ENCODE measurements at places on chromosomes 2 and 18. TPM values are rescaled to one million over a fixed set of nuclear protein-coding genes. Genes with fewer than 3 reads are reported as not detected.
A peak's percentile ranks its signal among the peaks of the same experiment; 100 is the strongest.

Gene LIPG
- 0.93 TPM for total RNA-seq

Gene PROC
- not detected for total RNA-seq

Gene DYSF
- total RNA-seq: 52.1 TPM

GRCh38 chr2:16525265-16525887 lies 140.3 kb downstream of the CYRIA start:
- H3K27ac ChIP-seq: no peak overlapping the region
- no peak for DNase-seq
- no peak overlapping the region for H3K4me3 ChIP-seq
- no peaks in the 10 kb centered on the region for H3K4me1 ChIP-seq

DNA sequence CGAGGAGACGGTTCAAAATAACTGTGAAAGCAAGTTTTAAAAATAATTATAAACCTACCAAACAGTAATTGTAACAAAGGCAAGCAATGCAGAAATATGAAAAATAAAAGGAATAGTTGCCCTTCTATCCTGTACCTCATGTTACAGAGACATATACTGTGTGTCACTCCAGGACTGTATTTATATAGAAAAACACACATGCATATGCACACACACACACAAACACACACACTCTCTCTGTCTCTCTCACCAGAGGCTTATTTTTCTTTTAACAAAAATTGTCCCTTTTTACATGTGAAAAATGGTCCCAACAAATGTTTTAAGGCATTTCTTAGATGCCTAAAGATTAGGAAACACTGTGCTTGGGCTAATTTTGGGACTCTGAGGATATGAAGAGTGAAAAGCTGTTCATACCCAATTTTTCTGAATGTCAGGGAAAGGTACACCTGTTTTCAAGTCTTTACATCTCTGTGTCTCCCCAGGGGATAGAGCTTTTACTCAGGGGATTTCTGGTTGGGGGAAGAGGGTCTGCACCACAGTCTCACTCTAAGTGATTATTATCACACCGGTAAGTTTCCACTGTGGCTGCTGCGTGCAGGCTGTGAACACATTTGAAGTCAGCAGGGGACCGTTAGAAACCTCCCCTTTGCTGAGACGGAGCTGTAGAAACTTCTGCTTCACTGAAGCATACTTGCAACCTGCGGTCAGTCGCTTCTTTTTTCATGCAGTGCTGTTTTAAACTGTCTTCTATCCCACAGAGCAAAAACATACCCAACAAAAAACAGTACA lies 51.4 kb upstream of the SPAG16 start:
- DNase-seq: no peak
- H3K4me1 ChIP-seq: no peaks in the 10 kb centered on the region
- no peak overlapping the region for H3K27ac ChIP-seq
- no peak overlapping the region for H3K4me3 ChIP-seq

GRCh38 chr18:50694147-50694546 lies 125.7 kb downstream of the MRO start:
- DNase-seq: no peak
- no peak overlapping the region for H3K27ac ChIP-seq
- no peaks in the 10 kb centered on the region for H3K4me1 ChIP-seq
- H3K36me3 ChIP-seq: no peaks in the 10 kb centered on the region

GRCh38 chr18:63907664-63908063 lies at the start of gene SERPINB10:
Gene SERPINB10, plus strand, starts transcription at chr18:63907958. Its CDS starts 7,553 bp downstream, at chr18:63915511.
- H3K27me3 ChIP-seq: no peaks in the 10 kb centered on the region
- no peaks in the 10 kb centered on the region for H3K4me1 ChIP-seq
- no peak within 1 kb of the TSS for H3K4me3 ChIP-seq
- no peaks in the 10 kb centered on the region for H3K36me3 ChIP-seq
- no peak within 1 kb of the TSS for H3K27ac ChIP-seq
- no peak for DNase-seq

DNA sequence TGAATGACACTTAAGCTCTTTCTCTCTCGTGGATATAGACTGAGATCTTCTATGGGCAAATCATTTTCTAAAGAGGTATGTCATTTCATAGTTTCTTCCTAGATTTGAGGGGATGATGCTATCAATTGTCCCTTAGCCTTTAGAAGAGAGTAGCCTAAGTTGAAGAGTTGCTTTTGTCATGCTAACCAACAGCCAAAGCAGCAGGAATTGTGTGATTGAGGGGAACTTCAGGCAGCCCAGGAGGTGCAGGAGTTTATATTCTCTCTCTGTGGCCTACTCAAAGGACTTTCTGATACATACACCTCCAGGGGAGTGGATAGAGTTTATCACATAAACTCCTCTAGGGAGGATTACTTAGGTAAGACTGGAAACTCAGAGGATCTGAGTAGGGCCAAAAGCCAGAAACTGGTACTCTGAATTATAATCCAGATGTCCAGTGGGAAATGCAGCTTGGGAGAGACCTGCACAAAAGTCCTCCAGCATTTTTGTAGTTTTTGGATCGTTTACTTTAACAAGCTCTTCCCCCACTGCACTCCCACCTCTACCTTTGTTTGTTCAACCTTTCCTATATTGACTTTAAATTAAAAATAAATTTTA lies 150.7 kb upstream of the CCDC68 start:
- no peaks in the 10 kb centered on the region for H3K36me3 ChIP-seq
- H3K4me3 ChIP-seq: no peak overlapping the region
- H3K4me1 ChIP-seq: no peaks in the 10 kb centered on the region
- DNase-seq: no peak
- H3K27ac ChIP-seq: peak overlapping the region; percentile 68
- H3K27me3 ChIP-seq: no peaks in the 10 kb centered on the region

GRCh38 chr2:44388877-44389276 lies 27.1 kb downstream of the CAMKMT start:
- H3K27ac ChIP-seq: no peak overlapping the region
- DNase-seq: no peak
- no peak overlapping the region for H3K4me3 ChIP-seq
- no peaks in the 10 kb centered on the region for H3K4me1 ChIP-seq
- no peaks in the 10 kb centered on the region for H3K36me3 ChIP-seq

DNA sequence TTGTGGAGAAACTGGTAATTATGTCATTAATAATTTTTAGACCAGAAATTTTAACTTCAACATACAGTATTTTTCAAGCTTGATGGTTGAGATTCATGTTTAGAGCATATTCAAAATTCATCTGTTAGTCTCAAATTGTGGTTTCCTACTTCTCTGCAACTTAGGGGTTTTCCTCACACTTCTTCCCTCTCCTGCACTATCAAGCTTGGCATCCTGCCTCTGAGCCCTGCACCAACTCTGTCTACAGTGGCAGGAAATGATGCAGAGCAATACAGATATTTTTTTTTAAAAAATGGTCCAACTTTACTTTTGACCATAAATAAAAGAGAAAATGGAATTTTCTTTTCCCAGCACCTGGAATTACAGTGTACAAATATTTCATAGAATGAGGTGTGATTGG lies 247.3 kb downstream of the NUP35 start:
- no peaks in the 10 kb centered on the region for H3K4me1 ChIP-seq
- no peak for DNase-seq
- no peaks in the 10 kb centered on the region for H3K36me3 ChIP-seq
- H3K27ac ChIP-seq: no peak overlapping the region
- no peak overlapping the region for H3K4me3 ChIP-seq
- H3K27me3 ChIP-seq: no peaks in the 10 kb centered on the region

DNA sequence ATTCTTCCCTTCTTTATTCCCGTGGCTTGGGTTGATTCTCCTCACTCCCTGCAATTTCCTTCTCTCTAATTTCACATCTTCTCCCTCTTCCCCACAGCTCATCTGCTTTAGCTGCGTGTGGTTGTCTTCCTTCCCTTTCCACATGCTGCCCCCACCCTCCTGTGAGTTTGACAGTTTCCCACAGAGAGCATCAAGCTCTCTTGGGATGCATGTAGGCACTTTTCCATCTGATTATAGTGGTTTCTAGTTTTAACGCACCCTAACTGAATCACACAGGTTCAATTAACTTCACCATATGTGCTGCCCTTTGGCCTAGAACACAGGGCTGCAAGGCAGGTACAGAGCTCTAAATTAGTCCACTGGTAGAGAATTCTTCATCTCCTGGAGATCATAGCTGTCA lies 110.5 kb downstream of the TACR1 start:
- no peak overlapping the region for H3K4me3 ChIP-seq
- H3K27ac ChIP-seq: no peak overlapping the region
- H3K36me3 ChIP-seq: no peaks in the 10 kb centered on the region
- H3K27me3 ChIP-seq: no peaks in the 10 kb centered on the region

GRCh38 chr2:159637240-159637639 lies 20.9 kb upstream of the BAZ2B start:
- no peaks in the 10 kb centered on the region for H3K4me1 ChIP-seq
- H3K27me3 ChIP-seq: no peaks in the 10 kb centered on the region
- no peaks in the 10 kb centered on the region for H3K36me3 ChIP-seq
- DNase-seq: no peak

DNA sequence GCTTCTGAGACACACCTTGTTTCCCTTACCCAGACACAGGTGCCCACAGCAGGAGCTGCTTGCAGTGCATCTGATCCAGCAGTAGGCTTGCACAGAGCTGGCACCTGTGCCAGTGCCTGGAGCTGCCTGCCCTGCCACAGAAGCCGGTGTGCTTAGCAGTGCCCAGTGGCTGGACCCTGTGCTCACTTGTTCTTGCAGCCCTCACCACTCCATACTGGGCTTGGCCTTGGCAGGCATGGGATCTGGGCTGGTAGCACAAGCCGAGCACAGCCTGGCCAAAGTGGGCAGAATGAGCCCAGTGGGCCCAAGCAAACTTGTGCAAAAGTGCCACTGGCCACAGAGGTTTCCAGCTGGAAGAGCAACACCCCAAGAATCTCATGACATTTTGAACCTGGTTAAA lies 1950.4 kb downstream of the SUCLG1 start:
- H3K4me1 ChIP-seq: no peaks in the 10 kb centered on the region
- H3K27me3 ChIP-seq: no peaks in the 10 kb centered on the region
- H3K36me3 ChIP-seq: no peaks in the 10 kb centered on the region
- DNase-seq: no peak

GRCh38 chr2:144443837-144444817 lies 75.8 kb downstream of the ZEB2 start:
- H3K27ac ChIP-seq: peak overlapping the region; percentile 70
- H3K27me3 ChIP-seq: no peaks in the 10 kb centered on the region
- H3K36me3 ChIP-seq: no peaks in the 10 kb centered on the region
- peaks cover 68% of the 10 kb centered on the region for H3K4me1 ChIP-seq

DNA sequence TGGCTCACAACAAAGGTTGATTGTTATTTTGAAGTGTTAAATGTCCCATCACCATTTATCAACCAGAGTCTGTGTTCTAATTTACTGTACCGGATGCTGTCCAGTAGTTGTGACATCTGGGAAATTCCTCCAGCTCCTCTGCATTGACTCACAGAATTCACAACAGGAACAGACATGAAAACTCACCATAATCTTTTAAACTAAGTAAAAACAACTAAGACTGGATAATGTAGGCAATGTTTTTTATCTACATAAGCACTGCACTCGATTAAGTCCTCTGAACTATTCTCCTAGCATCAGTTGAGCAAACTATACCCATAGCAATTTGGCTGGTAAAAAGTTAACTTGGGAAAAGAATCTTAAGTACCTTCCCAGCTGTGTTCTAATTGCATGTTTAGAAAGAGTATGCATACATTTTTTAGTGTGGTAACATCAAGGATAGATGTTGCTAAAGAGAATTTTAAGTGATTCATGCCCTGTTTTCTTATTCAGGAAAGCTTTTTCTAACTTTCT lies 42.9 kb upstream of the MYO1B start:
- no peaks in the 10 kb centered on the region for H3K36me3 ChIP-seq
- peaks cover 12% of the 10 kb centered on the region for H3K4me1 ChIP-seq
- DNase-seq: no peak
- H3K4me3 ChIP-seq: no peak overlapping the region
- H3K27me3 ChIP-seq: no peaks in the 10 kb centered on the region

GRCh38 chr18:74114116-74114515 lies 33.5 kb downstream of the FBXO15 start:
- no peak overlapping the region for H3K27ac ChIP-seq
- no peak overlapping the region for H3K4me3 ChIP-seq
- no peaks in the 10 kb centered on the region for H3K36me3 ChIP-seq
- H3K27me3 ChIP-seq: no peaks in the 10 kb centered on the region

- no peaks in the 10 kb centered on the region for H3K27me3 ChIP-seq
- no peak overlapping the region for H3K27ac ChIP-seq
- H3K4me3 ChIP-seq: no peak overlapping the region
- no peak for DNase-seq
- H3K36me3 ChIP-seq: no peaks in the 10 kb centered on the region
These were observed 23.8 kb downstream of the EN1 start for GRCh38 chr2:118823633-118824032.

DNA sequence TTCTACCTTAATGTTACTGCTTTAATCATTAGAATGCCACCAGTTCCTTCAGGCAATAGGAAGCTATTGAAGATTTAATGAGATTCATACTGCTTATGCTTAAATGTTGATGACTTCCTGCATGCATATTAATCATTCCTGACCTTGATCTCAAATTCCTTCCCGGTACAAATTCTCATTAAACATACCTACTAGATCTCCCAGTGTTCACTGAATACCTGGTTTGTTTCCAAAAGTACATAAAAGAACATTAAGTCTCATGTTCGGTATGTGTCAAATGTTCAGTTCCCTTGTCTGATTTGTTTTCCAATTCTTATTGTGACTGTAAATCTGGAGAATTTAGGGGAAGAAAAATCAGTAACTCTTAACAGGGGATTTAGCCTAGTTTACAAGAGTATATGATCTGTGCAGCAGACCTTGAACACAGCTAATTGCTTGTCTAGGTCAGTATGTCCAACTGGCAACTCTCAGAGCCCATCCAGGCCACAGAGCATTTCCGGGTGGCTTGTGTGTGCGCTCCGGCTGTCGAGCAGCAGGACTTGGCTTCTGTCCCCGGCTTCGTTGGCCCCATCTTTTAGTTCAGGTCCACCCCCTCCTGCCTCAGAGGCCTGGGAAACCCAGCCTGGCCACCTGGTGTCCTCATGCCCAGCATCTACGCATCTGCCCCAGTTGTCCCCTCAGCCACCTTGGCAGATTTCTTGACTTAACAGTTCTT lies 13.1 kb downstream of the METAP1D start:
- H3K27ac ChIP-seq: no peak overlapping the region
- no peaks in the 10 kb centered on the region for H3K36me3 ChIP-seq
- H3K27me3 ChIP-seq: no peaks in the 10 kb centered on the region
- DNase-seq: no peak
- H3K4me1 ChIP-seq: no peaks in the 10 kb centered on the region
- H3K4me3 ChIP-seq: no peak overlapping the region

DNA sequence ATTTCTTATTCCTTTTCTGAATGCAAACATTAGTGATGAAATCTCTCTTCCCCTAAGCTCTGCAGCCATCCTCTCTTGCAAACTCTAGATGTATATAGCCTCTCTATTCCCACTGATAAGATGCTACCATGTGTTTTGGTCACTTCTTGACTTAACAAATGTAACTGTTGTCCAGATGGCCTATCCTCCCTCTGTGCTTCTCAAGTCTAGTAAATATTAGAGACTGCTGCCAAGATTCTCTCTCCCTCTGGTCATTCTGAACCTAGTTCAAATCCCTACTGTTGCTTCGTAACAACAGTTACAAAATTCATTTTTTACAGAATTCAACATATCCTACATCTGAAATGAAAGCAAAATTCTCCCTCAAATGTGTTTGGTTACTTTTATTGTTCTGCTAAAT lies 156.6 kb downstream of the TXNL1 start:
- no peak overlapping the region for H3K4me3 ChIP-seq
- no peaks in the 10 kb centered on the region for H3K4me1 ChIP-seq
- H3K27ac ChIP-seq: no peak overlapping the region
- H3K36me3 ChIP-seq: no peaks in the 10 kb centered on the region
- H3K27me3 ChIP-seq: no peaks in the 10 kb centered on the region

GRCh38 chr2:182716650-182716979 lies 558 bp downstream of the DNAJC10 start:
- no peaks in the 10 kb centered on the region for H3K4me1 ChIP-seq
- H3K27ac ChIP-seq: peak overlapping the region; percentile 90
- H3K27me3 ChIP-seq: no peaks in the 10 kb centered on the region
- H3K4me3 ChIP-seq: peak overlapping the region; percentile 96
- DNase-seq: no peak

GRCh38 chr2:142965443-142965842 lies 88.0 kb downstream of the KYNU start:
- H3K27ac ChIP-seq: no peak overlapping the region
- H3K36me3 ChIP-seq: no peaks in the 10 kb centered on the region
- no peaks in the 10 kb centered on the region for H3K27me3 ChIP-seq
